Activated T-cell treated with anti-CD3 and anti-CD28 coated beads, Interleukin-2, amount 50 U/mL, for 72 hours (primary cell): ENCODE measurements at places on chromosomes 3 and 15.
A peak's percentile ranks its signal among the peaks of the same experiment; 100 is the strongest.

- no peak for DNase-seq
Measured at GRCh38 chr3:60475096-60475495, 776.2 kb downstream of the FHIT start.

DNA sequence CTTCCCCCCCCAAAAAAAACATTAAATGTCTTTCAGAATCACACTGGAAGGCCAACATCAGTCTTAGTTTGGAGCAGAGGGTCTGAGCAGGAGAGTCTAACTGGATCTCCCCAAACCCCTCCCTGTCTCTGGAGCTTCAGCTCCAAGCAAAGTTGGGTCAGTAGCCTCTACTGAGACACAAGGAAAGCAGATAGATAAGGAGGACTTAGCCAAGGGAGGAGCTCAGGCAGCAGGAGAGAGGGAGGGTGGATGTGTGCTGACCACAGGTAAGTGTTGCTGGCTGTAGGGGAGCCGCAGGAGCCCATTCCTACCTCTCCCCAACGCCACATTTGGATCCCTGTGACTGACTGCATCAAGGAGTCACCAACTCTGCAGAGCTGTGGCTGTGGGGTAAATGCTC, 7.0 kb downstream of the PLCB2 start:
- DNase-seq: no peak

DNA sequence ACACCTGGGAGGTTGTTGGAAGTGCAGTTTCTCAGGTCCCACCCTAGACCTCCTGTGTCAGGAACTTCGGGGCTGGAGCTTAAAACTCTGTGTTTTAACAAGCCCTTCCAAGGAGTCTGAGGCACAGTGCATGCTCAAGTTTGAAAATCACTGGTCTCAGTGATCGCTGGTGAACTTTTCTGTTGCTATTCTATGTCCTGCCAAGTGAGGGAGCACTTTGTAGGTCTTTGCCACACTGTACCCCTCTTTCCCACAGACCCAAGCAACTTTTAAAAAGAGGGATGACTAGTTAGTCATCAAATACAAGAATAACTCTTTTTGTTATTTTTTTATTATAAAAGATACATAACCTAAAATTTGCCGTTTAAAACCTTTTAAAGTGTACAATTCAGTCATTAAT, 133.7 kb downstream of the AGBL1 start:
- DNase-seq: no peak

GRCh38 chr3:189103208-189103607, 68.6 kb upstream of the TPRG1 start:
- no peak for DNase-seq

- DNase-seq: no peak
Measured at GRCh38 chr3:188627652-188628051, 473.7 kb downstream of the LPP start.

DNA sequence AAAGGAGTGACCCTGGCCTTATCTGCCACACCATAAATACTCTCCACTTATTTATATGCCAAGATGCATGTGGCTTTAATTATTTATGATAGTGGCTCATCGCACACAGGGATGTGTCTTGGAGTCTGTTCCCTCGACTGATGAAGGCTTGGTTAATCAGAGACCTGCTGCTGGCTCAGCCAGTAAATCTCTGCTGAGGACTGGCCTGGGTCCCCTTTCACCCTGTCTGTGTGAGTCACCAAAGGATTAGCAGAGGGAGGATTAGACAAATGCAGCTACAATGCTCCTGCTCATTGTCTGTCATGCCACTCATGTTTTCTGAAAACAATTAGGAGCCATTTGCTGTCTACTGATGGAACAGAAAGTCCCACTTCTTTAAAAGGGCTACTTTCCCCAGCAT, 226.8 kb downstream of the NTRK3 start:
- DNase-seq: no peak

GRCh38 chr3:194488055-194488742, 1.4 kb upstream of the ATP13A3 start:
- peak; percentile 22 for DNase-seq

- no peak for DNase-seq
Measured at GRCh38 chr15:73564255-73564654, 68.9 kb downstream of the NPTN start.

GRCh38 chr15:32643907-32644445, 2.5 kb downstream of the SCG5 start:
- no peak for DNase-seq

DNA sequence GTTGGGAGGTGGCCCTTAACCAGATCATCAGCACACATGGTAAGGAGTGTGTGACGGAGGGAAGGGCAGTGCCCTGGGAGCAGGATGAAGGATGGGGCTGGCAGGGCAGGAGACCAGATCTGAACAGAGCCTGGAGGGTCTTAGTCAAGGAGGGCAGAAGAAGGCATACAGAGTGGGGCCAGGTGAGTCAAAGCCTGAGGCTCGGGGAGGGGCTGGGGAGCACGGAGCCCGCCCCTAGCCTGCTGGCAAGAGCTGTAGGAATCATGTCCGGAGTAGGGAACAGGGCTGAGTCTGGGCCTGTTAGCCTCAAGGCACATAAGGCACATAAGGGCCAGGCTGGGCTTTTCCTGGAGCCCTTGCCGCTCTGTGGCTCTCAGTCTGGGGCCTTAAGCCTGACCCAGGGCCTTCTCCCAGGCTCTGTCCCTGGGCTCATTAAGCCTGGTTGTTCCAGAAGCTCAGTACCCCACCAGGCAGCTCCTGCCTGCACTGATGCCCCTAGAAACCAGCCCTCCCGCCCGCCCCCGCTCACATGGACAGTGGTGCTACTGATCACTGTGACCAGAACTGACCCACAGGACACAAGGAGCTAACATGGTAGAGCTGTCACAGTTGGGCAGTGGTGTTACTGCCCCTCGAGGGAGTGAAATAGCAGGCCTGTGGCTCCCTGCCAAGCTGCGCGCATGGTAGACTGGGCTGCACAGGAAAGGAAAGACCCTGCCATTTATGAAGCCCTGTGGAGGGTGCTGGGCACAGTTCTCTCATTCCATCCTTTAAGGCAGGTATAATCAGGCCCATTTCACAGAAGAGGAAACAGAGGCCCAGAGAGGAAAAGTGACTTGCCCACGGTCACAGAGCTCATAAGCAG, 14.6 kb downstream of the ISG20 start:
- DNase-seq: no peak

GRCh38 chr3:168545591-168545990, 449.9 kb upstream of the GOLIM4 start:
- no peak for DNase-seq

GRCh38 chr3:11642431-11643191, 1.1 kb downstream of the VGLL4 start:
- peak; percentile 65 for DNase-seq

DNA sequence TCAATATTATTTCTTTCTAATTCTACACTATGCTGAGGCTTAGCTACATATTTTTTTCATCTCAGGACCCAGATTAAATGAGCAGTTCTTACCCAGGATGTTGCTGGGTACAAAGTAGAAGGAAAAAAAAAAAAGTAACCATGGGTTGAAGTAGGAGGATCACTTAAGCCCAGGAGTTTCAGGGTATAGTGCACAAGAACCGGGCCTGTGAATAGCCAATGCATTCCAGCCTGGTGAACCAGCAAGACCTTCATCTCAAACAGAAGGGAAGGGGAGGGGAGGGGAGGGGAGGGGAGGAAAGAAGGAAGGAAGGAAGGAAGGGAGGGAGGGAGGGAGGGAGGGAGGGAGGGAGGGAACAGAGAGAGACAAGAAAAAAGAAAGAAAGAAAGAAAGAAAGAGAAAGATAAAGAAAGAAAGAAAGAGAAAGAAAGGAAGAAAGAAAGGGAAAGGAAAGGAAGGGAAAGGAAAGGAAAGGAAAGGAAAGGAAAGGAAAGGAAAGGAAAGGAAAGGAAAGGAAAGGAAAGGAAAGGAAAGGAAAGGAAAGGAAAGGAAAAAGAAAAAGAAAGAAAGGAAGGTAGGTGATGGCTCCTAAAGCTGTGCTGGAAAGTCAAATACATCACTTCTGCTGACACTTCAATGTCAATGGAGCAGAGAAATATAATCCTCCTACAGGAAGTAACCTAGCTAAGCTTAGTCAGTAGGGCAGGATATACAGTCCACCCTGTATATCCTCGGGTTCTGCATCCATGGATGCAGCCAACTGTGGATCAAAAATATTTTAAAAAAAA, 206.8 kb upstream of the TGFBR2 start:
- no peak for DNase-seq

DNA sequence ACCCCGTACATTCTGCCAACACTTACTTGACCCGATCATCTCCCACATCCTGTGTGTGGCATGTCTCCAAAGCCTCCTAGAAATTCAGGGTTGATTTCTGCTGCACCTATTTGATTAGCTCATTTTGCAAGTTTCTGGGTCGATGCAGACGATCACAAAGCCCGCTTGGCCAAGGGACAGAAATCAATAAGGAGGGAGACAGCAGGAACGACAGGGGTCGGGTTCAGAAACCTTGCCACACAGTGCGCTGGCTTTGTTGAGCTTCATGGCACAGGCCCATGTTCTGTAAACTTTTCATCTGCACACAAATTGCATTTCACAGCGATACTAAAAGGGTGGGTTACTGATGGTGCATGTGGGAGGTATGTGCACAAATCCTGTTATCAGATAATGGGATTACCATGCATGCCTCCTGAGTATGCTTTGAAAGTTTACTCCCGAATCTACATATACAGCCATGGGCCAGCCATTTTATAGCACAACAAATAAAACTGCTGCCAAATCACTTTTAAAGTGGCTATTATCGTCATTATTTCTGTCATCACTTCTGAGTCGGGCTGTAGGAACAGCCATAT, 95.9 kb upstream of the ATP11B start:
- DNase-seq: no peak

GRCh38 chr3:69442771-69443311, 57.0 kb upstream of the FRMD4B start:
- peak; percentile 35 for DNase-seq

DNA sequence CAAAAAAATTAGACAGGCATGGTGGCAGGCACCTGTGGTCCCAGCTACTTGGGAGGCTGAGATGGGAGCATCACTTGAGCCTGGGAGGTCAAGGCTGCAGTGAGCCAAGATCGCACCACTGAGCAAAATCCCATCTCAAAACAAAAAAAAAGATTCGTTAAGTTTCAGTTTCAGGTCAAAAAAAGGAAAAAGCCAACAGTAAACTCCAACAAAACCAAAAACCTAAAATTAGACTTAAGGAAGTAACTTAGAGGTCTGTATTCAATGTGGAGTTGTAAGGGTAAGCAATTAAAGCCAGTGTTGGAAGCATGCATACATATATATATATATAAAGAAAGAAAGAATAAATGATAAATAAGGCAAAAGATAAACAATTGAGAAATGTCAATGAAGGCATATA, 11.8 kb downstream of the KPNA1 start:
- DNase-seq: no peak

GRCh38 chr15:62847900-62848489, 194.6 kb upstream of the TPM1 start:
- DNase-seq: peak; percentile 57

GRCh38 chr3:59245859-59246501, 196.2 kb upstream of the CFAP20DC start:
- no peak for DNase-seq
